Retina (tissue), 1 donor: ENCODE measurements at places on chromosomes 1 and 21.

DNA sequence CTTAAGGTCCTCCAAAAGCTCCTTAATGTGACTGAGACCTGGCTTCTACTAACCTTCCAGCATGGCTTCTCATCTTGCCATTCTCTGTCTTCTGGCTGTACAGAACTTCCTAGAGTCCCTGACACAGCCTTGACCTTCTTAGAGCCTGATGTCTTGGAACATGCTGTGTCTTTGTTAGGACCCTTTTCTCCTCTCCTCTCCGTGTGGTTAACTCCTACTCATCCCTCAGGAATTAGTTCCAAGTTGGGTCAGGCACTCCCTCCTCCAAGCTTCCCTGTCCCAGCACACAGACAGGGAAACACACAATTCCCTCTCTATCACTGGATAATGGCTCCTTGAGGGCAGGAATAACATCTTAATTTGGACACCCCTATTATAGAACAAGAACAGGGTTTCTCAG, 275.4 kb upstream of the USP24 start:
- DNase-seq: no peak

DNA sequence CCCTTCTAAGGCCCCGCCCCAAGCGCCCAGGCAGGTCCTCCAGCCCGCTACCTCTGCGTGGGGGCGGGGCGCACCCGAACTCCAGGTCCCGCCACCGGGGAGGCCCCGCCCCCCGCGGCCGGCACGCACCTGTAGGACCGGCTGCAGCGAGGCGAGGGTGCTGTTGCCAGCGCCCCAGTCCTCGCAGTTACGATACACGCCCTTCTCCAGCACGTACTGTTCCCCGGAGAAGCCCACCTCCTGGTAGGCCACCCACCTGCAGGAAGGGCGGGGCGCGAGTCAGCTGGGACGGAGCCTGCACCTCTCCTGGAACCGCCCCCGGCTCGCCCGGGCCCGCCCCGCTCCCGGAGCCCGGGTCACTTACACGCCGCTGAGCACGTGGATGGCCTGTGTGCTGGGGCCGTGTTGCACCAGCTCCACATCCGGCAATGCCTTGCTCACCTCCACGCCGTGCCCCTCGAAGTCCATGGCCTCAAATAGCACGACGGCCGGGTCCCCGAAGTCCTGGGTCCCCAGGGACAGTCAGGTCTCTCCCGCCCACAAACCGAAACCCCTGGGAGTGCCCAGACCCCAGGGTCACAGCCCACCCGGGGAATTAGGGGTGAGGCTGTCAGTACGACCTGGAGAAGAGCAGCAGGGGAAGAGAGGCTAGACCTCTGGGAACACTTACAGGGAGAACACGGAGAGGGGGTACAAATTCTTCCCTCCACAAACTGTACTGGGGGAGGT, 17.3 kb downstream of the CRYBG2 start:
- DNase-seq: peak; percentile 63

DNA sequence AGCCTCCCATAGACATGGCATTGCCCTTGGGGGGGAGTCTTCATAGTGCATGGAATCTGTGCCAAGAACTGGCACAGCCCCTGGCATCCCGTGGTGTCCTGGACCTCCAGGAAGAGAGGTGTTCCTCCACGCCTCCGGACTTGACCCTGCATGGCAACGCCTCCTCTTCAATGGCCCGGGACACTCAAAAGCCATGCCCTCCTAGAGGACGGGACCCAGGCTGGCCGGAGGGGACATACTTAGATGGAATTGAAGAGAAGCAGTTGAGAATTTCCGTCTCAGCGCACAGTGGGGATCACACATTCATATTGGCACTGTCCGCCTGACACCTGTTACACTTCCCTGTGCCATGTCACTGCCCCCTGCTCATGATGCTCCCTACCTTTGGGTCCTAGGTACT, 38.4 kb upstream of the TENT5C start:
- no peak for DNase-seq

- DNase-seq: no peak
Measured at GRCh38 chr1:47931395-47931794, 65.8 kb downstream of the TRABD2B start.

DNA sequence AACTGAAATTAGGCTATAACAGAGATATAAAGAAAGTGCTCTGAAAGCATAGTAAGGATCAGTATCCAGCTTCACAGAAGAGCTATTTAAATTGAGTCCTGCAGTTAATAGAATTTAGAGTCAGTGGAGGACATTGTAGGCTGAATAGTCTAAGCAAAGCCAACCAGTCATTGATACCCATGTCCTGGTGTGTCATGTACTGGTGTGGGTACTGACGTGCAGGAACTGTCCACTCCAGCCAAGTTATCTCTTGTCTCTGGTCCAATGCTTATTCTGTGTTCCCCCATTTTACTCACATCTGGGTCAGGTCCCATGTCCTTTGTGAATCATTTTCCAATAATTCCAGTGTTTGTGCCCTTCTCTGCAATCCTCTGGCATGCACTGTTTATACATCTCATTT, 90.0 kb downstream of the MACF1 start:
- no peak for DNase-seq

- peak; percentile 50 for DNase-seq
Measured at GRCh38 chr1:14778898-14779865, 180.7 kb downstream of the KAZN start.

DNA sequence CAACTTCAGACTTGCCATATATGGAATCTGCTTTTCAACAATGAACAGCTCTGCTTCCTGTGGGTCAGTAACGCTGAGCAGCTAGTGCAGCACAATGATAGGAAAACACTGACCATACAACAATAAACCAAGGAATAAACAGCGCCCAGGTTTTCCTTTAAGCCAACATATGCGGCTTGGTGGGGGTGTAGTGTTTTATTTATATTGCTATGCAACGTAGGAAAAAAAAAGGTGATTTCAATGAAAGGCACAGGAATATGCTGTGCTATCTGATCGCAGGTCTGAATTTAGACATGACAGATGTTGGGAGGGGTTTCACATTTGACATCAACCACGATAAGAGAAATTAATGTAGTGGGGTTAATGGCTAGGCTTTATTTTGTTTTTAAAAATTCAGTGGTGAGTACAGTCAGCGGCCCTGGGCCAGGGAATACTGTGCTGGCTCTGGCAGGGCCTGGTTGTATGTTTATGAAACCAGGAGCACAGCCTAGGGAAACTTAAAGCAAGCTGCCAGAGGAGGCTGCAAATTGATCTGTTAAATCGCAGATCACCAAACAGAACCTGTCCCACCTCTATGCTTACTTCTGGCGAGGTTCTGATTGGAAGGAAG, 4.3 kb downstream of the TSPAN2 start:
- no peak for DNase-seq

GRCh38 chr1:213976665-213977485, 10.9 kb upstream of the PROX1 start:
- DNase-seq: no peak

- no peak for DNase-seq
Measured at GRCh38 chr1:36737038-36737555, 254.4 kb upstream of the CSF3R start.

GRCh38 chr1:23868557-23869016, 497 bp upstream of the FUCA1 start:
- DNase-seq: no peak

DNA sequence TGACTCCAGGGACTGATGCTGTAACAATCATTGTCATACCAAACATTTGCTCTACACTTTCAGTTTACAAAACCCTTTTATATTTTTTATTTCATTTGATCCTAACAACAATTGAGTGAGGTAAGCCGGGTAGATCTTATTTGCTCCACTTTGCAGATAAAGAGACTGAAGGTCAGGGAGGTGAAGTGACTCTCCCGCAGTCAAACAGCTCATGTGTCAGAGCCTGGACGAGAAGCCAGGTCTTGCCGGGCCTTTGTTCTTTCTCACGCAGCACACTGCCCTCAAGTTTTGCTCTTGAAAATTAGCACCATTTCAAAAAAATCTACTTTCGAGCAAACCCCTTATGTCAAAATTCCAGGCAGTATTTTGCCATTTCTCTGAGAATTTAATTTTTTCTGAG, 65.2 kb downstream of the CD247 start:
- DNase-seq: no peak

- no peak for DNase-seq
Measured at GRCh38 chr1:85264150-85264549, 4.7 kb upstream of the C1orf52 start.

DNA sequence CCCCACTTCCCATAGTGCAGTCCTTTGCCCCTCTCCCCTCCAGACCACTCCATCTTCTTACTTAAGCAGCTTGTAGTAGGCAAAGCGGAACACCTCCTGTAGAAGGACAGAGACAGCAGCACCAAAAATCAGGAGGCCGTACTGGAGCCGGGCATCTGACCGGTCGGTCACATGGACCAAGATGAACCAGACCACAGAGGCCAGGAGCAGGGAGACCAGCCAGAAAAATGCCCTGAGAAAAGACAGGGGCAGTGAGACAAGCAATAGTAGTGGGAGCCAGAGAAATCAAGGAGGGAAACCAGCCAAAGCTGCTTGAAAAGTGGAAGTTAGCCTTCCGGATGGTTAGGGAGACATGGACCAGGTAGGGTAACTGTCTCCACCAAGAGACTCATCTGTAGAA, 920 bp downstream of the APH1A start:
- no peak for DNase-seq

GRCh38 chr1:41955461-41956159, 36.9 kb upstream of the HIVEP3 start:
- peak; percentile 55 for DNase-seq

DNA sequence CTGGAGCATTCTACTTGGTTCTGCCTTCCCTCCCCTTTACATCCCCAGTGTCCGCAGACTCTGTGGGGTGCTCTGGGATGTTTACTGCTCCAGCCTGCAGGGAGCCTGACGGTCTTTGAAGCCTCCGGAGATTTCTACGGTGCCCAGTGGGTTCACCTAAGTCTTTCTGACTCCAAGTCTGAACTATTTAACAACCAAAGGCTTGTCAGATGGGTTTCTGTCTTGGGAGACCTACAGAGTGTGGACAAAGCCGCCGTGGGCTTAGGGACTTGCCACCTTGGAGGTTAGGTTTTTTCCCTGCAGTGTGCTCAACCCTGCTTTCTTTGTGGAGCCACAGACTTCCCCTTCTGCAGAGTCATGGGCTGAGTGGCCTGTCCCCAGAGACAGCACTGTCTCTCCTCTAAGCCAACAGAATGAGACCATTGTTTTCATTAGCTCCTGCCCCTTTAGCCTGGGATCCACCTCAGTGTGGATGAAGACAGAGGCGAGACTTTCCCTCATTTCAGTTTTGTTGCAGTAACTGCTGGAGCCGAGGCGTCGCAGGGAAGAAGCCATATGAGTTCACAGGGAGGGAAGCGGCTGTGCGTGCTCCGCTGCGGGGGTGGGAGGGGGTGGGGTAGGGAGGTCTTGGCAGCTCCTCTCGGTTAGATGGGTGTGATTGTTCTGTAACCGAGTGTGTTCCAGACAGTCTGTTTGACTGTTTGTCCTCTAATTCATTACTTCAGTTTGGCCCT, 120.7 kb downstream of the CNIH3 start:
- DNase-seq: peak; percentile 52

- no peak for DNase-seq
Measured at GRCh38 chr21:18759267-18759666, 355.7 kb upstream of the TMPRSS15 start.

DNA sequence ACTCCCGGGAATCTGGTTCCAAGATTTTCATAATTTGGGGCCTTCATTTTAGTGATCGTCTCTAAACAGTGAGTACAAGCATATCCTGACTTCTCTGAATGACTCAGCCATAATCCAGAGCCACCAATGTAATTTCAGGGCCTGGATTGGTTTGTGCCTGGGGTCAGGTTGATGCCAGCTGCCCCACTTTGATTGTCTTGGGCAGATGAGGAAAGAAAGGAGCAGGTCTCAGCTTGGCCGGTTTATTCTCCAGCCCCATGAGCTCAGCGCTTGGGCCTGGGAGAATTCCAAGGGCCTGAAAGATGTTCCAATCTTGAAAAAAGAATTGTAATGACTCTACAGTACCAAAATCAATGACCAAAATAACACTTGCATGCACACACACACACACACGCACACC, 71.2 kb upstream of the ECE1 start:
- no peak for DNase-seq

DNA sequence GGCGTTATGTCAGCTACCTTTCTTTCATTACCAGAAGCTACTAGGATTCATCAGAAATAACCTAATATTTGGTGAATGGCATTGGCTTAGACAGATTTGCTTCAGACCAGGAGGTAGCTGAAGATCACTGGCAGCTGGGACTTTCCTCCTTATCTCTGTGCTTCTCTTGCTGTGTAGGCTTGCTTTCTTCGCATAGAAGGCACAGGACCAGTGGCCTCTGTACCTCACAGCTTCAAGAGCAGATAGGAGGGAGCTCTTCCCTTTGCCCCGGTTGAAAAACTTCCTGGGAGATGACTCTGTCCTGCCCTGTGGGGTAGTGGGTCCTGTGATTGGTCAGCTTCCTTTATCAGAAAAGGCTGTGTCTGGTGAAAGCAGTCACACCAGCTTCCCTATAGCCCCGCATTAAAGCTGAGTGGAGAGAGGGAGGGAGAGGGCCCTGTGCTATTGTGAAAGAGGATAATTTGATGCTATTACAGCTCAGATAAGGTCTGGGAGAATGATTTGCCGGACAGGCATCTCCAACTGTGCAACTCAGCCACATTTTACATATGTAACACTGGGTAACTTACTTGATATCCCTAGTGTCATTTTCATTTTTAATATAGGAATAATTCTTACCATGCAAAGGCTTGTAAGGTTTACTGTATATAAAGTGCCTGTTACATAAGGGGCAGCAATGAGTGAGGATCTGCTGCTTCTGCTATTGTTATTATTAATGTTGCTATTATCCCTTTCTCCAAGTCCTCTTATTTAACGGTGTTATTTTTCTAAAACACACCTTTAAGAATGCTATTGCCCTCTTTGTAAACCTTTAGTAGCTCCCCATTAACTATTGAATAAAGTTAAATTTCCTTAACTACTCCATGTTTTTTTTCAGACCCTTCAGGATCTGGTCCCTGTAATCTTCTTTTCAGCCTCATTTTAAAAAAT, 31.6 kb downstream of the OSBPL9 start:
- peak; percentile 5 for DNase-seq

- no peak for DNase-seq
Measured at GRCh38 chr1:39063191-39063590, 37.0 kb downstream of the NDUFS5 start.

DNA sequence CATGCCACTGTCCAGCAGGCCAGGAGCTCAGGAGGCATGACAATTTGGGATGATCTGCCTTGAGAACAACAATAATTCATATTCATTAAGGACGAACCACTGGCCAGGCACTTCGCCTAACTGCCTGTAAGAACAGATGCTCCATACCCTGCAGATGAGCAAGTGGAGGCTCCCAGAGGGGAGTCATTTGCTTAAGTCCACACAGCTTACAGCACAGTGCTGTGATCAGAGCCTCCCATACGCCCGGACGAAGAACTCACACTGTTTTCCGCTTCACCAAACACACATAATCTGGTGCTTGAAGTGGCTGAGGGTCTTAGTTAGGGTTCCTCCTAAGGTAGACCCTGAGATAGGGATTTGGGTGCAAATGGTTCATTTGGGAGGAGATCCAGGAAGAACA, 93.4 kb upstream of the KLHDC7A start:
- no peak for DNase-seq

- DNase-seq: no peak
Measured at GRCh38 chr1:20409971-20410370, 76.0 kb downstream of the CAMK2N1 start.

- DNase-seq: no peak
Measured at GRCh38 chr1:198119906-198120305, 36.9 kb upstream of the NEK7 start.

GRCh38 chr1:92975551-92976232, 14.4 kb upstream of the DIPK1A start:
- no peak for DNase-seq

- DNase-seq: peak; percentile 59
Measured at GRCh38 chr1:961132-961669, 817 bp downstream of the KLHL17 start.

GRCh38 chr1:228781809-228782661, 46.8 kb downstream of the RHOU start:
- no peak for DNase-seq

- peak; percentile 43 for DNase-seq
Measured at GRCh38 chr1:70685300-70686286, 274.5 kb downstream of the CTH start.
